ENCODE measurements at places on chromosomes 1 and 21. TPM values are rescaled to one million over a fixed set of nuclear protein-coding genes. Genes with fewer than 3 reads are reported as not detected.

LORICRIN gene
- total RNA-seq = not detected

LRRC53 gene
- not detected for total RNA-seq

DNA sequence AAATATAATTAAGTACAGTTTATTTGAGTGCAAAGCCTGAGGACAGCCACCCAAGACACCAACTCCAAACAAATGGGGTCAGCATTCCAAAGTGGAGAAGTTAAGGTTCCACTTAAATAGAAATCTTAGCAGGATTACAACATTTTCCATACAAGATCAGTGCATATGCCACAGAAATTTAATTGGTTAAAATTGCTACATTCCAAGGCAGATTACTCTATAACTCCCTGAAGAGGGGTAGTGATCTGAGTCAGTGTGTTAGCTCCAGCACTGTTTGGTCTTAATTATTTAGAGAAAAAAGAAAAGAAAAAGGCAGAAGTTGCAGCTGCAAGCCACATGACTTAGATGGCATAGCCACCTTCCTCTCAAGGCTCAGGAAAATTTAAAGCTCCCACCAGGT, 297.5 kb downstream of the HHIPL2 start:
- no peak overlapping the region for H3K4me3 ChIP-seq
- no peaks in the 10 kb centered on the region for H3K27me3 ChIP-seq
- DNase-seq = no peak
- H3K27ac ChIP-seq = no peak overlapping the region

DNA sequence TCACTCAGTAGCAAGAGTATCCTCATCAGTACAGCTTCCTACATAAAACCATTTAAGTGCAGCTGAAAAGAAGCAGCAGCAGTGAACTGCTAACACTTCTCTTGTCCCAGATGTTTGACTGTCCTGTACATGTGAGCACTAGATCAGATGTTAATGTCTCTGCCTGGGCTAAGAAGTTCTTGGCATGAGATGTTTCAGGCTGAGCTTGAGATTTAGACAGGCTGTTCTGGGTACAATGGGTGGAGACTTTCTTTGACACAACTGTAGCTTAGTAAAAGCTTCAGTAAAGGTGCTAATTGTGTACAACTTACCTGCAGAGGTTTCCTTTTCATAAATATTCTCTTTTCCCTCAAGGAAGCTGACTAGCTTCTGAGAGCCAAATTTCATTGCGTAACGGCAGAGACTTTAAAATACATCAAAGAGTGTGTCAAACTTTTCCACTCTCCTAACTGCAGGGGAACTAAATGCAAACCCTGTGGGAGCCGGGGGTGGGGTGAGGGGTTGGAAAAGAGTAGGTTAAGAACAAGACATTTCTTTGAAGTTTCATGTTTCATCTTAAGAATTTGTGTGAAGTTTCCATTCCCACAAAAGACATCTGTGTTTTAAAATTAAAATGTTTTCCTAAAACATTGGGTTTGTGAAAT, 82.1 kb upstream of the CCDC190 start:
- DNase-seq = no peak
- H3K36me3 ChIP-seq = no peaks in the 10 kb centered on the region
- no peaks in the 10 kb centered on the region for H3K27me3 ChIP-seq
- H3K4me3 ChIP-seq = no peak overlapping the region

GRCh38 chr1:170886460-170886859, 48.9 kb upstream of the MROH9 start:
- H3K36me3 ChIP-seq = no peaks in the 10 kb centered on the region
- H3K27me3 ChIP-seq = no peaks in the 10 kb centered on the region
- no peak overlapping the region for H3K27ac ChIP-seq
- DNase-seq = no peak
- H3K4me1 ChIP-seq = no peaks in the 10 kb centered on the region

SLC26A9 gene
- not detected for total RNA-seq

DNA sequence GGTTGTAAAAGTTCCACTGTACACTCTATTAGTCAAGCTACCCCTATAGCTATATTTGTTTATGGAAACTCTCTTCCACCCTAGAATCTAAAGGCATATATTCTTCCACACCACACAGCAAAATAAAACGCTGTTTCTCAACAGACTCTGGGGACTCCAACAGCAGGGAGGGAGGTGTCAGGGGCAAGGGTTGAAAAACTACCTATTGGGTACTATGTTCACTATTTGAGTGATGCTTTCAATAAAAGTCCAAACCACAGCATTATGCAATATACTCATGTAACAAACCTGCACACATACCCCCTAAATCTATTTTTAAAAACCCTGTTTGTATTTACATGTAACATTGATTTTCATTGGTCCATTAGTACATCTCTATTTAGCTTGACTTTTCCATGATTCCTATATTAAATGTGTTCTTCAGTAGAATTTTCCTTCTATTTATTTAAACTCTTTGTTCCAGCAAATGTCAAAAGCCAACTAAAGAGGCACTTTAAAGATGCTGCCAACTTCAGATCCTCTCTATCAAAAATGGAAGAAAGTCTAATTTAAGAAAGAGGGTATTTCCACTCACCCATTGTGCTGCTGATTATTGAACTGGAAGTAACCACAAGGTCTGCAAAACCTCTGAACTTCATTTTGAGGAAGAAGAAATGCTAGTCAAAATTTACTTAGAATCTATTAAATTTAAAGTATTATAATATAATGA, 26.2 kb downstream of the RGS7 start:
- no peaks in the 10 kb centered on the region for H3K36me3 ChIP-seq
- no peaks in the 10 kb centered on the region for H3K4me1 ChIP-seq
- H3K27ac ChIP-seq = no peak overlapping the region
- H3K4me3 ChIP-seq = no peak overlapping the region
- no peak for DNase-seq

MEGF6 gene
- 24.2 TPM for total RNA-seq

Data from breast epithelium (tissue), 4 donors.